ENCODE measurements at places on chromosomes 1 and 21. TPM values are rescaled to one million over a fixed set of nuclear protein-coding genes. Genes with fewer than 3 reads are reported as not detected.

DNA sequence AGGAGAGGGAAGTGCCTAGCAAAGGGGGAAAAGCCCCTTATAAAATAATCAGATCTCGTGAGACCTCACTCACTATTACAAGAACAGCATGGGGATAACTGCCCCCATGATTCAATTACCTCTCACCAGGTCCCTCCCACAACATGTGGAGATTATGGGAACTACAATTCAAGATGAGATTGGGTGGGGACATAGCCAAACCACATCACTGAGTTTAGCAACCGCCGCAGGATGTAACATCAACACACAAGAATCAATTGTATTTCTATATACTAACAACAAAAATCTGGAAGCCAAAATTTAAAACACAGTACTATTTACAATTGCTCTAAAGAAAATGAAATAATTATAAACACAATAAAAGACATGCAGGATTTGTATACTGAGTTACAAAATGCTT lies 21.9 kb downstream of the DIRAS3 start:
- DNase-seq: no peak

DNA sequence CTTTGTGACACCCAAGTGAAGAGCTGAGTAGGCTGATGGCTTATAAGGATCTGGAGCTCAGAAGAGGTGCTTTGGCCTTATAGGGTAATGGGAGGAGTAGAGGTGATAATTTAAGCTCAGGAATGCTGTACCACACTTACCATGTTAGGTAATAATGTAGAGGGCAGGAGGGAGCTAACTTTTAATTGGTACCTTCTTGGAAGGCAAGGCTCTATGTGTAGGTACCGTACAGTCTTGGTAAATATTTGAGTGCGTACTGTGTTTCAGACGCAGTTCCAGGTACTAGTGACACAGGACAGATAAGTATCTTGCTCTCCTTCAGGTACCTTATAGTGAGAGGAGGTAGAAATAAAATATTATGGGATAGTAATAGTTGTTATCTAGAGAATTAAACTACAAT lies 16.8 kb downstream of the CAMSAP2 start:
- no peak for DNase-seq

DNA sequence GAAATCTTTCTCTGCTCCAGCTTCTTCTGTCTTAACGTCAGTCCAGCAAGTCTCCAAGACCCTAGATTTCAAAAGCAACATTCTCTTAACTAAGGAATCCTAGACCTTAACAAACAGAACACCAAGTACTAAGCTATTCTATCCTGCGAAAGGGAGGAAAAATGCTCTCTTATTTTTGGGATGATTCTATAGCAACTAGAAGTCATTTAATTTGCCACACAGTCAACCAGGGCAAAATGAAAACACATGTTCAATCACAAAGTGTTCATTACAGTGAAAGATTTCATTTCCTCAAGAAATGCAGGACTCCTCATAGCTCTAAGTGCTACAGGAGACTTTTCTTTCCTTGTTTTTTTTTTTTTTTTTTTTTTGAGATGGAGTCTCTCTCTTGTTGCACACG lies 36.2 kb upstream of the DOCK7 start:
- no peak for DNase-seq

DNA sequence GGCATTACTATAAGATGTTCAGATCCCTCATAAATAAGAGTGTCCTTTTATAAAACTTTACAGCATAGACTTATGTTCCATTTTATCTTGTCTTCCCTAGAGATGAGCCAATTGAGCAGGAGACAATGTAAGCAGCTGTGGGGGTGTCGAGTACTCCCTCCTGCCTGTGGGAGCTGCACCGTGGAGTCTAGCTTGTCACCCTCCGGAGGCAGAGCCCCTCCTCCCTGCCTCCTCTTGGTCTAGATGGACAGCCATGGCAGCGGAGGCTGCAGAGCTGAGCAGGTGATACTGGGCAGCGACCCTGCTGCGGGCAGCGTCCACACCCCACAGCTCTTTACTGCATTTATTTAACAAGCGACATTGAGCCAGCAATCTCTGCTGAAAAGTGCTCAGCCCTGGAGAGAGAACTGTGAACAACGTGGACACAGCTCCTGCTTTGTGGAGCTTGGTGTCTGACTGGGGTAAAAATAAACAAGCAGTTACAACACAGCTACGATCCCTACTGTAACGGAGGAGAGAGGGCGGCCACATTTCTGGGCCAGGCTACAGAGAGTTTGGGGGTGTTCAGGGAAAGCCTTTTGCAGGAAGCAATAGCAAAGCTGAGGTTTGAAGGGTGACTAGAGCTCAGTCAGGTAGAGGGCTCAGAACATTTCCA lies 12.8 kb upstream of the KIF21B start:
- DNase-seq: no peak

DNA sequence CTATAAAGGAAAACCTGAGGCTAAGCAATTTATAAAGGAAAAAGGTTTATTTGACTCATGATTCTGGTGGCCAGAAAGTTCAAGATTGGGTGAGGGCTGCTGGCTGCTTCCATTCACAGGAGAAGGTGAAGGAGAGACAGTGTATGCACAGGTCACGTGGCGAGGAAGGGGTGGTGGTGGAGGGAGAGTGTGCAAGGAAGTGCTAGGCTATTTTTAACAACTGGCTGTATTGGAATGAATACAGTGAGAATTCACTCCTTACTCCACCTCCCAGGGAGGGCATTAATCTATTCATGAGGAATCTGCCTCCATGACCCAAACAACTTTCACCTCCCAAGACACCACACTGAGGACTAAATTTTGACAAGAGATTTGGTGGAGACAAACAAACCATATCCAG lies 51.0 kb downstream of the SYDE2 start:
- no peak for DNase-seq

DNA sequence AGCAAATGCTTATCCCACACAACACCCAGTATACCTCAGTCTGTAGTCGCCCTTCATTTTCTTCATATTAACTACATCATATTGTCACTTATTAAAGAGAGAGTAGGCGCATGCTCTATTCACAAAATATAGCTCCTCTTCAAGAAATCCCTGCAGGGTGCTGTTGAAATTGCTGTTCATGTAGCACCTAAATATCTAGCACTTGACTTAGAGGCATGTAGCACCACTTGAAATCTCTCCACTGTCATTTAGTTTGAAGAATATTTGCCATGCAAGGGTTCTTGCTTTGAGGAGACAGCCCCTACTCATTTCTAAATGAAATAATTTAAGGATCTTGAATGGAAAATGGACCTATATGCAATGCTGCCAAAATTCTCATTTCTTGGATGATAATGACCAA lies 20.9 kb upstream of the LRRC8B start:
- no peak for DNase-seq

DNA sequence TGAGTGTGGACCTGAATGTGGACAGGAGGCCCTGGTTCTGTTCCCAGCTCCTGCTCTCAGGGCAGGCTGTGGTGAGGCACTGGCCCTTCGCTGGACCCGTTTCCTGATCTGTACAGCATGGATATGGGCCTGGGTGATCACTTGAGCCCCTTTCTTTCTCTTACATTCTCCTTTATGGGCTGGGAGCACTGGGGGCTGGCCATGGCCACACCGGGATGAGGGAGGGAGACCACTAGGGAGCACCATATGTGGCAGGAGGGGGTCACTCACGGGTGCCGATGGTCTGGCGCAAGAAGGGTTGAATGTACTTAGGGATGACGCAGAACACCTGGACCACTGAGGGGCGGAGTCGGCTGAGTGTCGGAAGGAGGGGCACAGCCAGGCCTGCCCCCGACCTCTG lies 2.7 kb downstream of the DCST2 start:
- DNase-seq: no peak

CCDC27 gene
- not detected for total RNA-seq

WDR64 gene
- not detected for total RNA-seq

CD1C gene
- total RNA-seq: 0.55 TPM

PKLR gene
- total RNA-seq: not detected

Measured in uterus (tissue), 4 donors.